ENCODE measurements at places on chromosomes 3 and 15. TPM values are rescaled to one million over a fixed set of nuclear protein-coding genes. Genes with fewer than 3 reads are reported as not detected.

GRCh38 chr3:124829178-124829818, 57.9 kb downstream of the ITGB5 start:
- DNase-seq = no peak
- H3K4me1 ChIP-seq = peaks cover 7% of the 10 kb centered on the region
- H3K36me3 ChIP-seq = no peaks in the 10 kb centered on the region
- H3K27me3 ChIP-seq = no peaks in the 10 kb centered on the region
- H3K4me3 ChIP-seq = no peak overlapping the region
- peak overlapping the region; percentile 91 for H3K27ac ChIP-seq

GRCh38 chr15:78228356-78228996, 5.9 kb downstream of the ACSBG1 start:
- DNase-seq = no peak
- H3K27ac ChIP-seq = no peak overlapping the region
- H3K4me1 ChIP-seq = no peaks in the 10 kb centered on the region

GRCh38 chr3:195187609-195188425, 83.1 kb downstream of the XXYLT1 start:
- peaks cover 6% of the 10 kb centered on the region for H3K4me1 ChIP-seq
- DNase-seq = peak; percentile 13
- peak overlapping the region; percentile 49 for H3K27ac ChIP-seq
- H3K4me3 ChIP-seq = no peak overlapping the region
- H3K36me3 ChIP-seq = no peaks in the 10 kb centered on the region
- H3K27me3 ChIP-seq = no peaks in the 10 kb centered on the region

DNA sequence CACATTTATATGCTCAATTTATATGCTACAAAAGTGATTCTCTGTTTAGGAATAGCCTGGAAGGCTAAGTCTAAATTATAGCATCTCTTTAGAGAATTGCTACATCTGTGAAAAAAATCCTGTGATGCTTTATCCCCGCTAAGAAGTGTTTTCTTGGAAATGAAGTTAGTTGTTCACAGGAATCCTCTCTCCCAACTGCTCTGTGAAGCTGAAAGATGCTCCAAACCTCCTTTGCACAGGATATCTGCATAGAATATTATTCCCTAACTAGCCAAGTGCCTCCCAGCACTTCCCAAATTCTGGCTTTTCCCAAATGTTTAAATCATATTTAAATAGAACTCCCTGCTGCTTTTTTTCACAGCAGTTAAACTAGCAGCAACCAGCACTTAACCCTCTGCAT, 132.2 kb downstream of the SRGAP3 start:
- no peak for DNase-seq
- no peaks in the 10 kb centered on the region for H3K4me1 ChIP-seq
- H3K36me3 ChIP-seq = no peaks in the 10 kb centered on the region
- no peaks in the 10 kb centered on the region for H3K27me3 ChIP-seq

DNA sequence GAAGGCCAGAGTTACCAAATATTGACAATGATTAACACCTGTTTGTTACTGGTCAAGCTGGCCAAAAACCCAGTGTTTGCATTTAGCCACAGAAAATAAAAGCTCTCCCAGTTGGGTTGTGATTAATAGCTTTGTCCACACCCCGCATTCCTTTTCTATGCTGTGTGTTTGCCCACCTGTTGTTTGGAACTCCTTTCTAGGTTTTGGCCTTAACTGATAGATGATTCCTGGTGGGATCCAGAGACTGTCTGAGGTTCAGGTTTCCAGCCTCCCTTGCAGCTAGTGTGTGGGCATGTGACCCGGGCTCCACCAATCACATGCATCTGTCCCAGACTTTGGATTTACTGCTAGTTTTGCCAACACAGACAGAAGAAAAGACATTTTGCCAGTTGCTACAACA, 83.8 kb downstream of the PTPRG start:
- no peak overlapping the region for H3K4me3 ChIP-seq

- no peak overlapping the region for H3K4me3 ChIP-seq
- no peaks in the 10 kb centered on the region for H3K4me1 ChIP-seq
- H3K27ac ChIP-seq = no peak overlapping the region
- no peak for DNase-seq
- no peaks in the 10 kb centered on the region for H3K36me3 ChIP-seq
Measured at GRCh38 chr15:88680241-88681001, 41.6 kb downstream of the ISG20 start.

- DNase-seq = peak; percentile 5
- no peaks in the 10 kb centered on the region for H3K36me3 ChIP-seq
- H3K4me3 ChIP-seq = no peak overlapping the region
- H3K27ac ChIP-seq = no peak overlapping the region
Measured at GRCh38 chr3:42505128-42505848, 2.8 kb downstream of the VIPR1 start.

DNA sequence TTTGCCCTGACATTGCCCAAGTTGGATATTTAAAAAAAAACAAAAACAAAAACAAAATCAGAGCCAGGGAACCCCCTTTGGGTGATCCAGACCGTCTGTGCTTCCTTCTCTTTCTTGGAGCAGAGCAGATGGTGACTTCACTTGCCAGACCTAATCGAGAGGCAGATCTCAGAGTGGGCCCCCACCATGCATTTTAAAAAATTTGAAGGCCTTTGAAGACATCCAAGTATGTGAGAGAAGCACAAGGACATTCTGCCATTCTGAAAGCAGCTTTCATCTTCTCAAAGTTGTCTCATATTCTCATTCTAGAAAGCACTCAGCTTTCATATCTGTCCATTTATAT, 93.3 kb downstream of the SV2B start:
- no peaks in the 10 kb centered on the region for H3K4me1 ChIP-seq
- no peak overlapping the region for H3K4me3 ChIP-seq
- H3K36me3 ChIP-seq = no peaks in the 10 kb centered on the region
- DNase-seq = no peak
- no peaks in the 10 kb centered on the region for H3K27me3 ChIP-seq

GRCh38 chr15:32029409-32029861, 880 bp upstream of the CHRNA7 start:
- no peak overlapping the region for H3K27ac ChIP-seq
- H3K4me3 ChIP-seq = peak overlapping the region; percentile 71
- no peaks in the 10 kb centered on the region for H3K36me3 ChIP-seq
- H3K4me1 ChIP-seq = no peaks in the 10 kb centered on the region
- H3K27me3 ChIP-seq = no peaks in the 10 kb centered on the region

GRCh38 chr3:36166477-36166876, 213.8 kb upstream of the STAC start:
- H3K36me3 ChIP-seq = no peaks in the 10 kb centered on the region
- no peaks in the 10 kb centered on the region for H3K27me3 ChIP-seq
- no peak overlapping the region for H3K4me3 ChIP-seq
- no peaks in the 10 kb centered on the region for H3K4me1 ChIP-seq

GRCh38 chr3:153551536-153552285, 389.7 kb downstream of the RAP2B start:
- no peaks in the 10 kb centered on the region for H3K36me3 ChIP-seq
- H3K27me3 ChIP-seq = no peaks in the 10 kb centered on the region
- H3K4me1 ChIP-seq = no peaks in the 10 kb centered on the region
- no peak for DNase-seq
- no peak overlapping the region for H3K27ac ChIP-seq

DNA sequence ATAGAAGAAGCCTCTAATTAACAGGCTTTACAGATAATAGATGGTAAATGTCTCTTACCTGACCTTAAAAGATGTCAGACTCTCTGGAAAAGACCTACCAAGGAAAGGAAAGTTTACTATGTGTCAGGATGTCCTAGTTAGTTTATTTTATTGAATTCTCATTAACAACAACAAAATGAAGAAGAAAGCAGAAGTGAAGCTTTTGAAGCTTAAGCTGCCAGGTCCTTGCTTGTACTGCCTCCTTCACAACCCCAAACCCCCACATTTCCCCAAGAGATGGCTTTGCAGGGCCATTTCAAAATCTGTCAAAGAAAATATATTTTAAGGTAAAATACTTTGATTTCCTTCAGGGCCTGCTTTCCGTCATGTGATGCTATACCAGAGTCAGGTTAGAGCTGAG, 798.4 kb downstream of the TUSC7 start:
- H3K36me3 ChIP-seq = no peaks in the 10 kb centered on the region
- H3K4me3 ChIP-seq = no peak overlapping the region

GRCh38 chr3:87367736-87368135, 91.4 kb upstream of the POU1F1 start:
- no peak overlapping the region for H3K4me3 ChIP-seq
- H3K27me3 ChIP-seq = no peaks in the 10 kb centered on the region
- no peak overlapping the region for H3K27ac ChIP-seq
- H3K36me3 ChIP-seq = no peaks in the 10 kb centered on the region
- no peak for DNase-seq
- no peaks in the 10 kb centered on the region for H3K4me1 ChIP-seq

GRCh38 chr3:128818186-128818787, 61.1 kb upstream of the ACAD9 start:
- H3K27ac ChIP-seq = no peak overlapping the region
- no peaks in the 10 kb centered on the region for H3K36me3 ChIP-seq
- no peak overlapping the region for H3K4me3 ChIP-seq
- H3K4me1 ChIP-seq = no peaks in the 10 kb centered on the region
- H3K27me3 ChIP-seq = no peaks in the 10 kb centered on the region

GRCh38 chr3:46970391-46971091, 6.0 kb downstream of the CCDC12 start:
- H3K4me3 ChIP-seq = no peak overlapping the region
- H3K27ac ChIP-seq = no peak overlapping the region
- H3K4me1 ChIP-seq = peaks cover 28% of the 10 kb centered on the region
- H3K36me3 ChIP-seq = no peaks in the 10 kb centered on the region
- no peaks in the 10 kb centered on the region for H3K27me3 ChIP-seq

- no peaks in the 10 kb centered on the region for H3K36me3 ChIP-seq
- H3K4me1 ChIP-seq = peaks cover 3% of the 10 kb centered on the region
- H3K4me3 ChIP-seq = no peak overlapping the region
- no peak for DNase-seq
- no peaks in the 10 kb centered on the region for H3K27me3 ChIP-seq
- no peak overlapping the region for H3K27ac ChIP-seq
Measured at GRCh38 chr15:81317642-81318017, 6.3 kb downstream of the STARD5 start.

TPRG1 gene
- 29.4 TPM for total RNA-seq

ROPN1B gene
- total RNA-seq = not detected

SCN11A gene
- not detected for total RNA-seq

LSG1 gene
- total RNA-seq = 53.0 TPM

TXNRD3 gene
- total RNA-seq = 19.7 TPM

DNASE1L3 gene
- 0.77 TPM for total RNA-seq

IL17RE gene
- total RNA-seq = 0.26 TPM

IQCH gene
- 3.0 TPM for total RNA-seq

MELTF gene
- total RNA-seq = 0.77 TPM

GPR156 gene
- 5.3 TPM for total RNA-seq
